ENCODE measurements at places on chromosomes 12 and 14. TPM values are rescaled to one million over a fixed set of nuclear protein-coding genes. Genes with fewer than 3 reads are reported as not detected.

- H3K36me3 ChIP-seq, result no peaks in the 10 kb centered on the region
- peak; percentile 87 for DNase-seq
- H3K27me3 ChIP-seq, result no peaks in the 10 kb centered on the region
- H3K4me3 ChIP-seq, result no peak overlapping the region
- H3K4me1 ChIP-seq, result peaks cover 6% of the 10 kb centered on the region
- H3K27ac ChIP-seq, result no peak overlapping the region
Measured at GRCh38 chr12:91316907-91317269, 134.3 kb upstream of the DCN start.

GRCh38 chr12:53453953-53454640 is 2.2 kb downstream of the PCBP2 start:
- no peak for DNase-seq
- peaks cover 29% of the 10 kb centered on the region for H3K36me3 ChIP-seq
- no peak overlapping the region for H3K27ac ChIP-seq
- no peaks in the 10 kb centered on the region for H3K4me1 ChIP-seq

Gene NFYB
- 25.0 TPM for total RNA-seq

DNA sequence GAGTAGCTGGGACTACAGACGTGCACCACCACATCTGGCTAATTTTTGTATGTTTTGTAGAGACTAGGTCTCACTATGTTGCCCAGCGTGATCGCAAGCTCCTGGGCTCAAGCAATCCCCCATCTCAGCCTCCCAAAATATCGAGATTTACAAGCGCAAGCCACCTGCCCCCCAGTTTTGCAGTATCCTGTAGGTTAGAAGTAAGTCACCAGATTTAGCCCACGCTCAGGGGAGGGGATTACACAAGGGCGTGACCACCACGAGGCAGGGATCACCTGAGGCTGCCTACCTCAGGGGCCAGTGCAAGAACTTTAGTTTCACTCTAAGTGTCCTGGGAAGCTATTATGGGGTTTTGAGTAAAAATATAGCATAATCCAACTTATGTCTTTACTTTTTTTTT is 39.2 kb upstream of the PLEKHG6 start:
- no peaks in the 10 kb centered on the region for H3K36me3 ChIP-seq
- DNase-seq, result no peak
- H3K4me3 ChIP-seq, result no peak overlapping the region
- no peaks in the 10 kb centered on the region for H3K27me3 ChIP-seq
- H3K4me1 ChIP-seq, result peaks cover 3% of the 10 kb centered on the region

Gene MAGOHB
- 19.7 TPM for total RNA-seq

Gene NGB
- not detected for total RNA-seq

- H3K4me1 ChIP-seq, result no peaks in the 10 kb centered on the region
- no peaks in the 10 kb centered on the region for H3K36me3 ChIP-seq
- peak within 1 kb of the TSS; percentile 66 for H3K4me3 ChIP-seq
- DNase-seq, result peak; percentile 77
- H3K27me3 ChIP-seq, result no peaks in the 10 kb centered on the region
Measured at GRCh38 chr14:67532998-67533753, at the start of gene PLEKHH1. TSS of gene PLEKHH1 (plus strand) at chr14:67533290. CDS start at chr14:67541868, 8,578 bp downstream.

GRCh38 chr12:28015165-28015564 is 42.6 kb upstream of the PTHLH start:
- no peaks in the 10 kb centered on the region for H3K27me3 ChIP-seq
- no peaks in the 10 kb centered on the region for H3K4me1 ChIP-seq
- DNase-seq, result no peak
- H3K4me3 ChIP-seq, result no peak overlapping the region

DNA sequence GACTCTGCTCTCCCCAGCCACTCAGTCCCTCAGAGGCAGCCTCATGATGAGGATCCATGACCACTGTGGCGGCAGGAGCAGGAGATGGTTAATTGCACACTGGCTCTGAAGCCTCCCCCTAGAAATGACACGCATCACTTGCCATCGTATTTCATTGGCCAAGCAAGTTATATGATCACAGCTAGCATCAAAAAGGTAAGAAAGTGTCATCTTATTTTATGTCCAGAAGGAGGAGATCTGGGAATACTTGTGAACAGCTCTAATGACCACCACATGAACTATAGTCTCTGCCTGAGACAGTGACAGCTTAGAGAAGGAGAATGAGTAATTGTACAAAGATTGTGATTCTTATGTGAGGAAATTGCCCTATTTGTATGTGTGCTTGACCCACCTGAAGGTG is 363.4 kb downstream of the NUAK1 start:
- H3K27ac ChIP-seq, result no peak overlapping the region
- H3K27me3 ChIP-seq, result no peaks in the 10 kb centered on the region
- DNase-seq, result no peak
- H3K4me1 ChIP-seq, result no peaks in the 10 kb centered on the region

DNA sequence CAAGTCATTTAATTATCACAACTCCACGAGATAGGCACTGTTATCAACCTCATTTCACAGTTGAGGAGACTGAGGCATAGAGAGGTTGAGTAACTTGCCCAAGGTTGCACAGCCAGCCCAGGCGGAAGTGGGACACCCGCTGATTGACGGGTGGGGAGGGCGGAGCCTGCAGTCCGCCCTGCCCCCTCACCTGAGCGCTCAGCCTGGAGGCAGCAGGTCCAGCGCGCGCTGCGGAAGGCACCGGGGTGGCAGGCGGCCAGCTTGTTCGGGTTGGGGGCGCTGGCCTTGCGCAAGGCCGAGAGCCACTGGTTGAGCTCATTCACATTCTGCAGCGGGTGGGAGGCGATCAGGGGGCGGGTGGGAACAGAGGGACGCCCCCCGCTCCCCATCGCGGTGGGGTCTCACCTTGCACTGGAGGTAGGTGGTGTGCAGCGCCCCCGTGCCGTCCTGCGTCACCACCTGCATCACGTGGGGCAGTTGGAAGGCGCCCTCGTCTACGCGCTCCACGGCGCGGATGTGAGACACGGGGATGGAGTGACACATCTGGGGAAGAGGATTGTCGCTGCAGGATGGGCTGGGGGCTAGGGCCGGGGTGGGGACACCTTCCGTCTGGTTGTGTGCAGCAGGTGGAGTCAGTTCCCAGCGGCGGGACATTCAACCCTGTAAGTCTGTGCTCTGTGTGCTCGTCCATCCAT is 31.7 kb downstream of the RASAL1 start:
- DNase-seq, result peak; percentile 5
- H3K4me1 ChIP-seq, result no peaks in the 10 kb centered on the region
- no peak overlapping the region for H3K27ac ChIP-seq
- no peaks in the 10 kb centered on the region for H3K36me3 ChIP-seq
- no peaks in the 10 kb centered on the region for H3K27me3 ChIP-seq

DNA sequence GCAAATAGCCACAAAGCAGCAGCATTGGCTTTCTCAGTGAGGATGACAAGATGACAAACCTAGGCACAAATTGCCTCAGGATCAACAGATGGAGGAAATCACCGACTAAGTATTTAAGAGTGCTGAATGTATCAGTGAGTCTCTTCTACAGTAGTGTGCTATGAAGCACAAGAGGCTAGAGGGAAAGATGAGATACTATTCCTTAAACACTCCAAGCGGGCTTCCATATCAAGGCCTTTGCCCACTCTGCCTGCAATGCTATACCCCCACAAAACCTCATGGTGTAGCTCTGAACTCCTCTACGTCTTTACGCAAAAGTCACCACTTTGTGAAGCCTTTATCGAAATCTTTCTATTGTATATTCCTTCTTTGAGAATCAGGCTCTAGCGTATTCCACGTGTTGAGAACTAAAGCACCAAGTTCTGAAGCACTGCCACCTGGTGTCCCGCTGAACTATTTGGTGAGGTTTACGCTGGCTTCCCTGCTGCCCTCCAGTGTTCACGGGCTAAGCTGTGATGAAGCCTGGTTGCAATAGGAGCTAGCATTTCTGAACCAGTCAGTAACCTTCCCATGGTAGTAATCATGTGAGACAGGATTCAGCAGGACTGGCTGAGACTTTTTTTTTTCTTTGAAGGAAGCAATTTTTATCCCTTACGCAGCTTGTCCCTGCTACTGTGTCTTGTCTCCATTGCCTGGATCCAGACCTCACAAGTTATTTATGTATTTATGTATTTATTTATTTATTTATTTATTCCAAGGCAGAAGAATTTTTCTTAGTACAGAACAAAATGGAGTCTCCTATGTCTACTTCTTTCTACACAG is 426.5 kb upstream of the OR4E1 start:
- no peak overlapping the region for H3K27ac ChIP-seq
- H3K36me3 ChIP-seq, result no peaks in the 10 kb centered on the region
- H3K4me1 ChIP-seq, result no peaks in the 10 kb centered on the region
- DNase-seq, result peak; percentile 85

GRCh38 chr12:24928131-24928530 is 20.8 kb downstream of the BCAT1 start:
- no peak overlapping the region for H3K4me3 ChIP-seq
- no peak for DNase-seq
- H3K27ac ChIP-seq, result no peak overlapping the region
- H3K27me3 ChIP-seq, result no peaks in the 10 kb centered on the region
- H3K4me1 ChIP-seq, result no peaks in the 10 kb centered on the region
- peaks cover 3% of the 10 kb centered on the region for H3K36me3 ChIP-seq

DNA sequence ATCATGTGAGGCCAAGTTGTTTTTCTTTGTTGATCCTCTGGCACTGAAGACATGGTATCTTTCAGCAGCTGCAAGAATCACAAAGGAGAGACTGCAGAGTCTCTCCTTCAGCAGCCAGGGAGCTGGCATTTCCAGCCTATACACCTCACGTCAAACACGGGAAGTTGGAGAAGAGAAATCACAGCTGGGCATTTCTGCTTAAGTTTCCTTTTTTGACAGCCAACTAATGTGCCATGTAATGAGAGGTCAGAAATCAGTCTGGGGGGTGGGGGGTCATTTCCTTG is 28.3 kb downstream of the PHLDA1 start:
- no peaks in the 10 kb centered on the region for H3K4me1 ChIP-seq
- no peak for DNase-seq
- H3K27ac ChIP-seq, result no peak overlapping the region
- H3K4me3 ChIP-seq, result no peak overlapping the region

- H3K36me3 ChIP-seq, result peaks cover 19% of the 10 kb centered on the region
- DNase-seq, result no peak
- no peak overlapping the region for H3K27ac ChIP-seq
- H3K4me1 ChIP-seq, result no peaks in the 10 kb centered on the region
- no peaks in the 10 kb centered on the region for H3K27me3 ChIP-seq
- H3K4me3 ChIP-seq, result no peak overlapping the region
Measured at GRCh38 chr12:98543701-98544100, 28.3 kb downstream of the TMPO start.

Gene SMCO2
- 0.31 TPM for total RNA-seq

DNA sequence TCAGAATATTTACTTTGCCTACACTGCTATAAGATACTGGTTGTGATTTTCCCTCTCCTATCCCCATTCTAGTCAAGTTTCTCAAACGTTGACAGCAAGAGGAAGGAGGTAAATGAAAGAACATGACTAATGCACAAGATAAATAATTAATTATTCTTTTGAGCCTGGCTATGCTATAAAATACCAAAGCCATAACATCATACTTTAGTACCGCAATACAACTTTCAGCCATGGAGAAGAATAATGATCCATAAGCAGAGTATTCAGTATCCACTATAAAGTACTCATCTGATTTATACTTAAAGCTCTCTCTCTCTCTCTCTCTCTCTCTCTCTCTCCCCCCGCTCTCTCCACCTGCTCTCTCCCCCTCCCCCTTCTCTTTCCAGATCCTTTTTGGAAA is 41.3 kb downstream of the TDG start:
- no peak for DNase-seq
- no peaks in the 10 kb centered on the region for H3K4me1 ChIP-seq
- H3K27ac ChIP-seq, result no peak overlapping the region
- H3K27me3 ChIP-seq, result no peaks in the 10 kb centered on the region

Gene DYRK2
- 34.9 TPM for total RNA-seq

- no peak overlapping the region for H3K4me3 ChIP-seq
- no peaks in the 10 kb centered on the region for H3K4me1 ChIP-seq
- no peaks in the 10 kb centered on the region for H3K27me3 ChIP-seq
- peak; percentile 49 for DNase-seq
- H3K36me3 ChIP-seq, result no peaks in the 10 kb centered on the region
Measured at GRCh38 chr12:29073631-29074239, 75.3 kb upstream of the FAR2 start.

Gene TSPAN11
- total RNA-seq, result 12.1 TPM

GRCh38 chr12:3583656-3584334 is 92.8 kb downstream of the PRMT8 start:
- no peaks in the 10 kb centered on the region for H3K4me1 ChIP-seq
- no peaks in the 10 kb centered on the region for H3K27me3 ChIP-seq
- H3K4me3 ChIP-seq, result no peak overlapping the region
- H3K27ac ChIP-seq, result no peak overlapping the region
- no peak for DNase-seq

Gene CHFR
- 59.9 TPM for total RNA-seq

Gene KLC1
- 181 TPM for total RNA-seq

Gene PAH
- total RNA-seq, result 0.64 TPM

GRCh38 chr12:128856035-128856790 is 2.9 kb downstream of the GLT1D1 start:
- no peak for DNase-seq
- H3K4me1 ChIP-seq, result no peaks in the 10 kb centered on the region
- no peak overlapping the region for H3K27ac ChIP-seq
- no peak overlapping the region for H3K4me3 ChIP-seq
- no peaks in the 10 kb centered on the region for H3K36me3 ChIP-seq

- H3K36me3 ChIP-seq, result peaks cover 11% of the 10 kb centered on the region
- H3K4me1 ChIP-seq, result no peaks in the 10 kb centered on the region
- no peaks in the 10 kb centered on the region for H3K27me3 ChIP-seq
- DNase-seq, result no peak
Measured at GRCh38 chr14:73696466-73697400, 17.5 kb downstream of the PNMA1 start.

Gene BCL2L14
- total RNA-seq, result 1.8 TPM

GRCh38 chr12:20704860-20705259 is 9.7 kb downstream of the SLCO1C1 start:
- no peaks in the 10 kb centered on the region for H3K27me3 ChIP-seq
- H3K36me3 ChIP-seq, result no peaks in the 10 kb centered on the region
- no peak for DNase-seq
- no peak overlapping the region for H3K27ac ChIP-seq
- H3K4me3 ChIP-seq, result no peak overlapping the region
- no peaks in the 10 kb centered on the region for H3K4me1 ChIP-seq

DNA sequence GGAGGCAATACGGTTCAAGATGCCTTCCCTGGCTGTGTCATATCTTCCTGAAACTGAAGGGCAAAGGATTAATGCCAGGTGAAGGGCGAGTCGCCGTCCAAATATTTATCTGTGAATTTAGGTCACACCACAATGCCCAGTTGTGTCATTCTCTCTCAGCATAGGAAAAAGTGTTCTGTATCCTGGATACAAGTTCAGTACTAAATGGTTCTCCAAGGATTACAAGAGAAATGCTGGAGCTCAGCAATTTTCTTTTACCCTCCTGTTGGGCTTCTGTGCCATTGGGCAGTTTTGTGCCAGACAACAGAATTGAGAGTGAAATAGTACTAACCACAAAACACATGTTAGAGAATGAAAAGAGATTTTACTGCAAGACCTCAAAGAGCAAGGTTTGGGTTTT is 493.9 kb downstream of the EGLN3 start:
- no peak overlapping the region for H3K4me3 ChIP-seq
- no peaks in the 10 kb centered on the region for H3K36me3 ChIP-seq
- no peaks in the 10 kb centered on the region for H3K27me3 ChIP-seq
- no peak overlapping the region for H3K27ac ChIP-seq
- H3K4me1 ChIP-seq, result no peaks in the 10 kb centered on the region

- no peak overlapping the region for H3K4me3 ChIP-seq
- H3K27ac ChIP-seq, result no peak overlapping the region
- DNase-seq, result no peak
Measured at GRCh38 chr12:129494260-129494659, 409.6 kb downstream of the TMEM132D start.

GRCh38 chr12:110928700-110929099 is 8.3 kb upstream of the MYL2 start:
- H3K36me3 ChIP-seq, result no peaks in the 10 kb centered on the region
- peak overlapping the region; percentile 81 for H3K27ac ChIP-seq
- H3K27me3 ChIP-seq, result no peaks in the 10 kb centered on the region
- no peak overlapping the region for H3K4me3 ChIP-seq

Gene OR4L1
- not detected for total RNA-seq
